ENCODE measurements at places on chromosomes 5 and 9.

GRCh38 chr5:124397317-124397716 is 349.1 kb downstream of the ZNF608 start:
- no peak for DNase-seq
- no peak overlapping the region for H3K27ac ChIP-seq
- H3K4me3 ChIP-seq = no peak overlapping the region
- no peaks in the 10 kb centered on the region for H3K36me3 ChIP-seq
- no peaks in the 10 kb centered on the region for H3K27me3 ChIP-seq

DNA sequence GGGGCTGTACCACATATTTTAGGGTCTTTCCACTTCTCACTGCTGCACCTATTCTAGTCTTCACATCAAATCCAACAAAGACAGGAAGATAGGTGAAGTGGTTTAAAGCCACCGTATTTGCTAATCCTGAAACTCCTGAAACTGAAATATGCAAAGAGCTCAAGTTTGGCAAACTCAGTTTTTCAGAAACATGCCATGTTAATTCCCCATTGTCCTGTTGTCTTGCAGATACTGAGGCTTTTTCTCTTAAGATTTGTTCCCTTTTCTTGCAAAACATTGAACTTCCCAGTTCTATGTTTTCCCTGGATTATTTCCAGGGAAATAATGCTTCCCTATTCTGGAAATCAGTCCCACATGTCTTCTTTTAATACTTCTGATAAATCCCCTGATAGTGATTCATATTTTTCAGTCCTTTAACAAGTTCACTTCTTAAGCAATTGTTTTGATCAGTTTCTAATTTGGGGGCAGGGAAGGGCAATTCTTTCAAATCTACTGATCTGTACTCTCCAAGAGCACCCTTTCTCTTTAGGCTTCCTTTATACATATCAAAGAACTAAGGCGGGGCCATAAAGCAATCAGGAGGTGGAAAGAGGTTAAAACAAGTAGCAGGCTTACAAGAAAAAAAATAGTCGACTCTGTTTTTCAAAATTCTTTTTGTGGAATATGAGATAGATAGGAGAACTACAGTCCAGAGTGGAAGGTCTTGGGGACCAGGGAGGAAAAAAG is 648.5 kb downstream of the BNC2 start:
- DNase-seq = no peak
- H3K4me3 ChIP-seq = no peak overlapping the region
- no peaks in the 10 kb centered on the region for H3K36me3 ChIP-seq
- H3K27me3 ChIP-seq = no peaks in the 10 kb centered on the region
- no peak overlapping the region for H3K27ac ChIP-seq

- no peak overlapping the region for H3K27ac ChIP-seq
- no peaks in the 10 kb centered on the region for H3K4me1 ChIP-seq
- DNase-seq = no peak
Observed at GRCh38 chr5:62608529-62609511, 30.2 kb downstream of the LRRC70 start.

GRCh38 chr5:572398-573019 is 39.6 kb upstream of the CEP72 start:
- DNase-seq = no peak
- no peak overlapping the region for H3K27ac ChIP-seq
- no peaks in the 10 kb centered on the region for H3K36me3 ChIP-seq

- H3K4me1 ChIP-seq = no peaks in the 10 kb centered on the region
- H3K27ac ChIP-seq = no peak overlapping the region
- peak; percentile 34 for DNase-seq
Observed at GRCh38 chr5:1745123-1745795, 54.4 kb downstream of the MRPL36 start.

GRCh38 chr9:2967766-2968165 is 123.9 kb upstream of the PUM3 start:
- H3K27me3 ChIP-seq = no peaks in the 10 kb centered on the region
- H3K27ac ChIP-seq = no peak overlapping the region
- H3K4me1 ChIP-seq = no peaks in the 10 kb centered on the region
- no peaks in the 10 kb centered on the region for H3K36me3 ChIP-seq

- H3K27ac ChIP-seq = no peak overlapping the region
- H3K27me3 ChIP-seq = no peaks in the 10 kb centered on the region
- no peaks in the 10 kb centered on the region for H3K4me1 ChIP-seq
- no peaks in the 10 kb centered on the region for H3K36me3 ChIP-seq
- DNase-seq = no peak
Observed at GRCh38 chr5:171492781-171493180, 73.3 kb downstream of the FGF18 start.

GRCh38 chr9:137955586-137955985 is 78.0 kb downstream of the CACNA1B start:
- no peaks in the 10 kb centered on the region for H3K36me3 ChIP-seq
- H3K27me3 ChIP-seq = no peaks in the 10 kb centered on the region
- no peak overlapping the region for H3K27ac ChIP-seq
- no peak for DNase-seq
- H3K4me1 ChIP-seq = no peaks in the 10 kb centered on the region
- H3K4me3 ChIP-seq = no peak overlapping the region

GRCh38 chr9:123475407-123475806 is 119.4 kb downstream of the CRB2 start:
- H3K27me3 ChIP-seq = no peaks in the 10 kb centered on the region
- no peaks in the 10 kb centered on the region for H3K4me1 ChIP-seq
- no peaks in the 10 kb centered on the region for H3K36me3 ChIP-seq
- DNase-seq = no peak
- no peak overlapping the region for H3K4me3 ChIP-seq
- H3K27ac ChIP-seq = no peak overlapping the region

- H3K4me1 ChIP-seq = no peaks in the 10 kb centered on the region
- no peaks in the 10 kb centered on the region for H3K27me3 ChIP-seq
Observed at GRCh38 chr5:119212676-119213075, 141.8 kb downstream of the DMXL1 start.

- H3K27ac ChIP-seq = peak overlapping the region; percentile 97
- H3K27me3 ChIP-seq = no peaks in the 10 kb centered on the region
- H3K4me1 ChIP-seq = peaks cover 14% of the 10 kb centered on the region
- H3K4me3 ChIP-seq = peak overlapping the region; percentile 49
Observed at GRCh38 chr5:140596321-140596741, 31.7 kb downstream of the SLC35A4 start.

DNA sequence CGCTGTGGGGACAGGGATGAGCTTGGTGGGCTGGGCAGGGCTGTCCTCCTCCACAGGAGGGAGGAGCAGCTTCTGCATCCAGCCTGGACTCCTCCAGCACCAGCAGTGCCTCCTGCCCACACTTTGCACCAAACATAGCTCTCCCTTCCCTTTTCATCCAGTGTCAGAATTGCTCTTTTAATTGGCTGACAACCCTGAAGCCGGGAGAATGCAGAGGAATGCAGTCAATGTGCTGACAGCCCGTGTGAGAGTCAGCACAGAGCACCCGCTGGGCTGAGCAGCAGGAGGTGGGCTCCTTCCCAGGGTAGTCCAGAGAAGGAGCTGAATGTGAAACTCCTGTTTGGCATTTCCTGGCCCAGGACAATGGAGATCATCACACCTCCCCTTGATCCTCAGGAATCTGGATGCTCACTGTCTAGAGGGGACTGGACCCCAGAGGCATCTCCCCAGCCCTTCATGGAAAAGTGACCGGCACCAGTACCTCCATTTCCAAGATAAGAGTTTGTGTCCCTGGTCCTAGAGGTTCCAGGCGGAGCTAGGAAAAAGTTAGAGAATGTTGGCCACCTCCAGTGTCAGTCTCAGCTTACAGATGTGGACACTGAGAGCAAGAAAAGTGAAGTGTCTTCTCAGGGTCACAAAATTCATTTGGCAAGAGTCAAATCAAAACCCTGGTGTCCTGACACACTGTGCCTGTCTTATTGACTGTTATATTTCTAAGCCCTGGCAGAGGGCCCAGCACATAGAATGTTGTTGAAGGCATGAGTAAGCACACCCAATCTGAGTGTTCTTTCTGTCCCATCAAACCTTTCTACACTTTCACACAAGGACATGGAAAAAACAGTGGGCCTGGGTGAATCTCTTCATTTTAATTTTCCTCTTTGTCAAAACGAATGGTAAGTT is 202.1 kb downstream of the SNX18 start:
- H3K27me3 ChIP-seq = no peaks in the 10 kb centered on the region
- no peaks in the 10 kb centered on the region for H3K36me3 ChIP-seq
- no peak overlapping the region for H3K4me3 ChIP-seq
- H3K4me1 ChIP-seq = no peaks in the 10 kb centered on the region
- no peak for DNase-seq

DNA sequence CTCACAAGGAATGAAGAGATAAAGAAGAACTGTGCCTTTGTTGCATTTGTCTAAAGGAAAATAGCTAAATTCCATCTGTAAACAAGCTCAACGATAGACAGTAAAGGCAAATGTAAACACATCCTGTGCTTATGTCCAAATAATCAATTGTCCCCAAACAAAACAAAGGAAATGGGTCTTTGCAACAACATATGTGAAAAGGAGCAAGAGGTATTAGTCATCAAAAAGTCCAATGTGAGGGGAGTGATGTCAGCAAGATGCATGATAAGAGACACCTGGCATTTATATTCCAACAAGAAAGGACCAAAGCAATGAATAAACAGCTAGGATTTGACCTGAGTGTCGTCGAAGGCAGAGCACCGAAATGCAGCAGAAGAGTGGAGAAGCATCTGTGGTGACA is 209.1 kb downstream of the ASTN2 start:
- DNase-seq = no peak
- no peaks in the 10 kb centered on the region for H3K4me1 ChIP-seq
- no peaks in the 10 kb centered on the region for H3K27me3 ChIP-seq
- no peak overlapping the region for H3K27ac ChIP-seq

DNA sequence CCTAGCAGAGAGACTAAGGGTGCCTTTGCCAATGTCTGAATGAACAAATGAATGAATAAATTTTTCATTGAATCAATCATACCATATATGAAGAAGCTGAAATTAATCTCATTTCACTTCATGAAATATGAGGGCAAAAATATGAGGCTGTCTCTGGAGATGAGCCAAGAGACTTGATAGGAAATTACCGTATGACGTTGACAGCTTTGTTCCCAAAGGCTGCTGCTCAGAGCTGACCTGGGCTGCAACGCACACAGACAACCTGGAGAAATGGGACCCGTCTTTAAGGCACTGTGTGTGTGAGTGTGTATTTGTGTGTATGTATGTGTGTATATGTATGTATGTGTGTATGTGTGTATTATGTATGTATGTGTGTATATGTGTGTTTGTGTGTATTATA is 226.1 kb downstream of the IRX2 start:
- H3K27me3 ChIP-seq = no peaks in the 10 kb centered on the region
- no peaks in the 10 kb centered on the region for H3K36me3 ChIP-seq
- no peaks in the 10 kb centered on the region for H3K4me1 ChIP-seq

DNA sequence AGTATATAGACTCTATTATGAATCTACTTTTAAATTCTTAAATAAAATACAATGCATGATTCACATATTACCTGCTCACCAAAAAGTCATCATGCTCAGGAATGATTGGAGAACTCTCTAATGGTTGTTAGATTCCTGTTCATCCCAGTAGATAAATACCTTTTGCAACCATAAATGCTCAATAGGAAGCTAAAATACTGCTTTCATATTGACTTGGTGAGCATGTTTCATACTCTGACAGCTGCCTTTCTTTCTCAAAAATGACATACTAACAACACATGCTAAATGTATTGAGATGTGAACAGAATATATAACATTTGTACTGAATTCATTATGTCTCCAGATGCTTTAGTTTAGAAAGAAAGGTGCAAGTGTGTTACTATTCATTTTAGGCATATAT is 79.6 kb upstream of the SLCO6A1 start:
- no peak for DNase-seq
- H3K27me3 ChIP-seq = no peaks in the 10 kb centered on the region
- H3K4me1 ChIP-seq = no peaks in the 10 kb centered on the region
- no peak overlapping the region for H3K27ac ChIP-seq
- H3K36me3 ChIP-seq = no peaks in the 10 kb centered on the region

GRCh38 chr5:141040093-141040770 is 10.9 kb upstream of the PCDHB1 start:
- H3K4me1 ChIP-seq = no peaks in the 10 kb centered on the region
- no peak overlapping the region for H3K27ac ChIP-seq
- H3K36me3 ChIP-seq = no peaks in the 10 kb centered on the region
- H3K27me3 ChIP-seq = peaks cover 7% of the 10 kb centered on the region
- DNase-seq = peak; percentile 46

DNA sequence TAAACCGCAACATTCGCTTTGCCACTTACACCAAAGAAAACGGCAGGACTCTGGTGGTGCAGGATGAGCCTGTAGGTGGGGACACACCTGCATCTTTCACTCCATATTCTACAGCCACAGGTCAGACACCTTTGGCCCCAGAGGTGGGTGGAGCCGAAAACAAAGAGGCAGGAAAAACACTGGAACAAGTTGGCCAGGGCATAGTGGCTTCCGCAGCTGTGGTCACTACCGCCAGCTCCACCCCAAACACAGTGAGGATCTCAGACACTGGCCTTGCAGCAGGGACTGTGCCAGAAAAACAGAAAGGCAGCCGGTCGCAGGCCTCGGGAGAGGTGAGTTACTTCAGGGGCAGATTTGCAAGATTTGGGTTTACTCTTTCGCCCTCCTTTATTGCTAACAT is 33.8 kb downstream of the KDM3B start:
- no peaks in the 10 kb centered on the region for H3K27me3 ChIP-seq
- H3K4me3 ChIP-seq = no peak overlapping the region
- no peak overlapping the region for H3K27ac ChIP-seq
- H3K36me3 ChIP-seq = peaks cover 12% of the 10 kb centered on the region
- no peaks in the 10 kb centered on the region for H3K4me1 ChIP-seq

GRCh38 chr5:43298443-43298842 is 14.8 kb downstream of the HMGCS1 start:
- H3K27me3 ChIP-seq = no peaks in the 10 kb centered on the region
- no peak for DNase-seq
- no peaks in the 10 kb centered on the region for H3K4me1 ChIP-seq
- H3K4me3 ChIP-seq = no peak overlapping the region
- no peak overlapping the region for H3K27ac ChIP-seq

GRCh38 chr5:59180515-59180914 is 597.6 kb downstream of the RAB3C start:
- H3K36me3 ChIP-seq = no peaks in the 10 kb centered on the region
- no peaks in the 10 kb centered on the region for H3K27me3 ChIP-seq
- no peak overlapping the region for H3K4me3 ChIP-seq
- no peak overlapping the region for H3K27ac ChIP-seq

GRCh38 chr5:147621016-147621415 is 111.1 kb upstream of the DPYSL3 start:
- H3K4me1 ChIP-seq = no peaks in the 10 kb centered on the region
- H3K36me3 ChIP-seq = no peaks in the 10 kb centered on the region
- DNase-seq = no peak
- no peak overlapping the region for H3K4me3 ChIP-seq
- H3K27ac ChIP-seq = no peak overlapping the region
- H3K27me3 ChIP-seq = no peaks in the 10 kb centered on the region
